ENCODE measurements at places on chromosomes 1 and 21.

DNA sequence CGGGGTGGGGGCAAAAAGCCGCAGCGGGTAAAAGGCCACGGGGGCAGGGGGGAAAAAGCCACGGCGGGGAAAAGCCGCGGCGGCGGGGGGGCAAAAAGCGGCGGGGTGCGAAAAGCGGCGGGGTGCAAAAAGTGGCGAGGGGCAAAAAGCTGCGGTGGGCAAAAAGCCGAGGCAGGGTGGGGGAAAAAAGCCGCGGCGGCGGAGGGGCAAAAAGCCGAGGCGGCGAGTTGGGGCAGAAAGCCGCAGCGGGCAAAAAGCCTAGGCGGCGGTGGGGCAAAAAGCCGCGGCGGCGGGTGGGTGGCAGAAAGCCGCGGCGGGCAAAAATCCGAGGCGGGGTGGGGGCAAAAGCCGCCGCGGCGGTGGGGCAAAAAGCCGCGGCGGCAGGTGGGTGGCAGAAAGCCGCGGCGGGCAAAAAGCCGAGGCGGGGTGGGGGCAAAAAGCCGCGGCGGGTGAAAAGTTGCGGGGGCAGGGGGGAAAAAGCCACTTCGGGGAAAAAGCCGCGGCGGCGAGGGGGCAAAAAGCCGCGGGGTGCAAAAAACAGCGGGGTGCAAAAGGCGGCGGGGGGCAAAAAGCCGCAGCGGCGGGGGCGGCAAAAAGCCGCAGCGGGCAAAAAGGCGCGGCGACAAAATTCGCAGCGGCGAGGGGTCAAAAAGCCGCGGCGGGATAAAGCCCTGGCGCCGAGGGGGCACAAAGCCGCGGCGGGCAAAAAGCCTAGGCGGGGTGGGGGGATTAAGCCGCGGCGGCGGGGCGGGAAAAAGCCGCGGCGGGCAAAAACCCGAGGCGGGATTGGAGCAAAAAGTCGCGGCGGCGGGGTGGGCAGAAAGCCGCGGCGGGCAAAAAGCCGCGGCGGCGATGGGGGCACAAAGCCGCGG lies 3901.2 kb downstream of the SRGAP2C start:
- DNase-seq, result no peak

- no peak for DNase-seq
Measured at GRCh38 chr1:244049162-244050013, 1.7 kb upstream of the ZBTB18 start.

GRCh38 chr21:46001821-46002681 lies 20.5 kb downstream of the COL6A1 start:
- no peak for DNase-seq

GRCh38 chr1:81873946-81874345 lies 73.2 kb downstream of the ADGRL2 start:
- DNase-seq, result no peak

GRCh38 chr1:31510853-31511789 lies 65.2 kb upstream of the TINAGL1 start:
- DNase-seq, result no peak

Data from stimulated activated CD4-positive, alpha-beta T cell treated with anti-CD3 and anti-CD28 coated beads, Interleukin-4, amount 100 ng/mL, for 48 hours (primary cell).